Stimulated activated CD8-positive, alpha-beta memory T cell treated with anti-CD3 and anti-CD28 coated beads, Interleukin-7, amount 100 ng/mL, for 1 hour (primary cell): ENCODE measurements at places on chromosomes 16 and 17.

GRCh38 chr17:29579866-29580771, 9.3 kb downstream of the GIT1 start:
- DNase-seq, result peak; percentile 85

- DNase-seq, result no peak
These were observed 4.9 kb downstream of the STX1B start for GRCh38 chr16:31005350-31006085.

DNA sequence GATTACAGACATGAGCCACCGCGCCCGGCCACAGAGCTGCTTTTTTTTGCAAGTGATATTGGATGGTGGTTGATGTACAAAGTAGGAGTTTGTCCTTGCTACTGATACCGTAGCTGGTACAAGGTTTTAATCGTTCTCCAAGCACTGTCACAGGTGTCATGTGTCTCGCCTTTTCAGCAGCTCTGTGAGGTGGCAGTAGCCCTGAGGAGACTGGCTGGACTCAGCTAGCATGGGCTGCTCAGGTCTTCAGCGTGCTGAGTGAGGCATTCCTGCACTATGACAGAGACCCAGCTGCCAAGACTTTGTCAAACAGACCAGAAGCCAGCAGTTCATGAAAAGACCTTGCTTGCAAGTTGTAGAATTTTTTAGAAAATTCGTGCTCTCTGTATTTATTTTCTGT, 7.2 kb downstream of the WWOX start:
- DNase-seq, result no peak

DNA sequence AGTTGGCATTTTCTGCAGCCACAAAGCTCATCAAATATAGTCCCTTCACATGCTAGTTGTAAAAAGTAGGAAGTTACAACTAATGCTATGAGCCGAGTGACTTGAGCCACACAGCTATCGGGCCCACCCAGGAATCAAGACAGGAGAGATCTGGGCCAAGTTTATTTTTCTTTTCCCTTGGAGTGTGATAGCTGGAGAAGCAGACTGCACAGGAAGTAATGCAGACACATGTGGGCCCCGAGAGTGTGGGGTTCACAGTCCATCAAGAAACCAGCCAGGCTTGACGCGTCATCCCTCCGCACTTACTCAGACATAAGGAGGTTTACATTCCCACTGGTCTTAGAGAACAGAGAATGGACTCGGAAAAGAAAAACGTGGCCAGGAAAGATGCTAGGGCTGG, 403.1 kb upstream of the CDH11 start:
- no peak for DNase-seq

DNA sequence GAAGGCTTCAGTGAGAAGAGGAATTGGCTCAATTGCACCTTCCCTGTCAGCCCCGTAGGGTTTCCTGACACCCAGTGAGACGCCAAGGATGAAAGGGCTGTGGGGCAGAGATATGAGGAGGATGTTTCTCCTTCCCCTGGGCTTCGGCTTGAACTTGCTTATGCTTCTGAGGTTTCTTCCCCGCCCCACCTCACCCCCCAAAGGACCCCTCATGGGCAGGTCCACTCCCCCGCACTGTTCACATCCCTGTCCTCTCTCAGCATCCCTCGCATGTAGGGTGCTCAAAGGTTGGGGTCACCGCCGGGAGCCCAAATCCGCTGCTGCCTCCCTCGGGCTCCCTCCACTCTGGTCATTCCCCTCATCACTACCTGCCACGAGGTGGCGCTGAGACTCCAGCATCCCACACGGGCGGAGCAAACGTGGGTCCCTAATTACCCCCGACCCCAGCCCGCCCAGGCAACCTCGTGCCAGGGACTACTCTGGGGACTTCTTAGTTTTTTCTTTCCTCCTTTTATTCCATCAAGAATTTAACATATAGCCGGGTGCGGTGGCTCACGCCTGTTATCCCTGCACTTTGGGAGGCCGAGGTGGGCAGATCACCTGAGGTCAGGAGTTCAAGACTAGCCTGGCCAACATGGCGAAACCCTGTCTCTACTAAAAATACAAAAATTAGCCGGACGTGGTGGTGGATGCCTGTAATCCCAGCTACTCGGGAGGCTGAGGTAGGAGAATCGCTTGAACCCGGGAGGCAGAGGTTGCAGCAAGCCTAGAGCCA, 3.3 kb upstream of the TRARG1 start:
- DNase-seq, result peak; percentile 63

- no peak for DNase-seq
These were observed 60.7 kb downstream of the PCTP start for GRCh38 chr17:55811536-55811935.

DNA sequence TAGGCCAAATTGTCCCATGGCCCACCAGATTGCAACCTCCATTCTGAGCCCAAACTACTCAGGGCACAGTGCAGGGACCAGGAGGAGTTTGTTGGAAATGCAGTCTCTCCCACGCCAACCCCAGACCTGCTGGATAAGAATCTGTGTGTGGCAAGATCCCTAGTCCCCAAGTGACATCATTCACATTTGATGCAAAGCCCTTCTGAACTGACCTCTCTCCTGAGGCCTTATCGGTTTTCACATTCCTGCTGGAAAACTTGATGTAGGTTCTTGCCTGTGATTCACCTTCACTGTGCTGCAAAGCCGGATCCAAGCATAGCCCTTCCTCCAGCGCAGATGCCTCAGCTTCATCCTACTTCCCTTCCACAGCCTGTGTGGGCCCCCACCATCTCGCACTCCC, 6.6 kb upstream of the SHCBP1 start:
- DNase-seq, result no peak

DNA sequence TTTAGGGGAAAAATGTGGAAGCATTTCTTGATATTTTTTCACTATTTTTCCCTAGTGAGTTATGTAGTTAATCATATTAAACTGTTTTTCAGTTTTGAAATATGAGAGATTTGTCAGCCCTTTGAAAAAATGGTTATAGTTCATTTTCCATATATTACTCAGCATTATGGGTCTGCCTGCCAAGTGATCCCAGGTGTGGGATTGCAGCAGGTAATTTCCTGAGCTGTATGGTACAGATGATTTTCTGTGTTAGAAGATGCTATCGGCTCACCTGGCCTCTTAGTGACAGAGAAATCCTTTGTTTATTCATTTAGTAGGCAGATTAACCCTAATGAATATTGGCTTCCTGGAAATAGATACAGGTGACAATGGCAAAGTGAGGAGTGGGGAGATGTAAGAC, 275.1 kb upstream of the TBX2 start:
- no peak for DNase-seq

- no peak for DNase-seq
These were observed 3.9 kb upstream of the SLC12A3 start for GRCh38 chr16:56861092-56861610.

DNA sequence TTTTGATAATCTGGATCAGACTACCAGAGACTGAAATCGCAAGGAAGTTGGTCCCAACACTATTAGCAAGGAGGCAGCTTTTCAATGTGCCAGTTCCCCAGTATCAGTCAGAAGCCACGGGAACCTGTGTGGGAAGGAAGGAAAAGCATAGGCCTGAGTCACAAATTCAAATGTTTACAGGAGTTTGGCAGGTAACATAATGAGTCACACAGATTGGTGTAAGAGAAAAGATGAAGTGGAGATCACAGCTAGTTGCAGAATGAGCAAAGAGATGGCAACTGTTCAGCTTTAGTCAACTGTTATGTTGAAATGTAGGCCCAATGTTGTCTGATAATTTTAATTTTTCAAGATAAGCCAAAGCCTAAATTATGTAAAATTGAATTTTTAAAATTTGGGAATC, 28.1 kb upstream of the ITGA2B start:
- no peak for DNase-seq
